ENCODE measurements at places on chromosomes 16 and 17.
A peak's percentile ranks its signal among the peaks of the same experiment; 100 is the strongest.

DNA sequence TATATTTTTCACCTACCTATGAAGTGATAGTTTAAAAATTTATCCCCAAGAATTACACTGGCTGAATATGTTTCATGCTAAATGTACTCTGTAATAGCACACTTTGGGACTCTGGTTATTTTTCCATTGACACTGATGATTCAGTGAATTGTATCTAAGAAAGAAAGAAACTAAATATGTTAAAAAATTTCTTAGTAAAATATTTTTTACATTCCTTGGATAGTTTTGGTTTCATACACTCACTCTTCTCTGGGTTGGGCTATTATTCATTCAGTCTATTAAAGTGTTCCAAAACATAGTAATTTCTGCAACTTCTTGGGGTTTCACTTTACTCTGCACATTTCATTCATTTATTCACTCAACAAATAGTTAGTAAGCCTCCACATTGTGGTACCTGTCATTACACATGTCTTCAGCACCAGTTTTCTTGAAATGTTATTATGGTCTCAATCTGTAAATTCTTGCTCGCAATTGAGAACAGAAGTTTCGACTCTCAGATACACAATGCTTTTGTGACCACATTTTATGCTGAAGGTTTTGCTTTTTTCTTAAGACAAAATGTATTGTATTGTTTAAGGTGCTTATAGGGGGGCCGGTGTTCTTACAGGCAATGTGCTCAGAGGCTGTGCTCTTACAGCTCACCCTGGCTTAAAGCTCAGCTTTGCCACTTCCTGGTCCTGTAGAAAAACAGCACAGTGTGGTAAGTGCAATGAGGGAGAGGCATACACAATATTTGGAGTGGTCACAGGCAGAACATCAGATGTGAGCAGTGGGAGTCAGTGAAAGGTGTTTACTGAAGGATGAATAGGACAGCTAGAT, 17.4 kb downstream of the CNTNAP4 start:
- no peak for DNase-seq

- no peak for DNase-seq
These were observed 44.9 kb downstream of the TBX4 start for GRCh38 chr17:61496957-61497653.

DNA sequence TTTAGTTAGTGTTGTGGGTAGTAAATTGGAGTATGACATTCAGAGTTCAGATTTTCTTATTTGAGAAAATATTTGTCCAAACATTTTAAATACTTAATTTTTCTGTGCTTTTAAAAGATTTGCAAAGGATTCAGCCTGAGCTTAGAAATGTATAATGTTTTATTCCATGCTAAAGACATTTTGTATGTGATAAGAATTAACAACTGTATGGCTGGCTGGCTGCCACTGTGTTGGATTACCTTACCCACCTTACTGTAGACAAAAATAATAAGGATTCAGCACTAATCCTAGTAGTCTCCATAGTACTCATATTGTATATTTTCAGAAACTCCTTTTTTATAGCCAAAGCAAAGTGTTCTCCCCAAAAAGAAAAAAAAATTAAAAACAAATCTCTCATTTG, 74.8 kb downstream of the TANC2 start:
- DNase-seq = no peak

GRCh38 chr17:74921026-74921681, 1.9 kb downstream of the USH1G start:
- no peak for DNase-seq

DNA sequence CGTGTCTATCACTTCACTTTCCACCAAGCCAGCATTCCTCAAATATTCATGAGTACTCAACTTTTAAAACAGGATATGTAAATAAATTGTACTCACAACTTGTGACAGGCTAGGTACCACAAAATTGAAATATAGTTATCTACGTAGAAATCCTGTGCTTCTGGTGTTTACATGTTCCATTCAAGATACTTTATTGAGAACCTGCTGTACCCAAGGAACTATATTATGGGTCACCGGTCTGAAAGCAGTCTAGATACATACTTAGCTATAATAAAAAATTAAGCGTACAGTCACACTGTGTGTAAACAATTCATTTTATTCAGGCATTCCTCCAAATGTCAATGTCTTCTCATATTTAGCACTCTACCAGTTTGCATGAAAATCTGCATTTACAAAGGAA, 482.2 kb upstream of the SOX9 start:
- DNase-seq = no peak

GRCh38 chr17:63647065-63647725, 25.0 kb downstream of the MAP3K3 start:
- no peak for DNase-seq

DNA sequence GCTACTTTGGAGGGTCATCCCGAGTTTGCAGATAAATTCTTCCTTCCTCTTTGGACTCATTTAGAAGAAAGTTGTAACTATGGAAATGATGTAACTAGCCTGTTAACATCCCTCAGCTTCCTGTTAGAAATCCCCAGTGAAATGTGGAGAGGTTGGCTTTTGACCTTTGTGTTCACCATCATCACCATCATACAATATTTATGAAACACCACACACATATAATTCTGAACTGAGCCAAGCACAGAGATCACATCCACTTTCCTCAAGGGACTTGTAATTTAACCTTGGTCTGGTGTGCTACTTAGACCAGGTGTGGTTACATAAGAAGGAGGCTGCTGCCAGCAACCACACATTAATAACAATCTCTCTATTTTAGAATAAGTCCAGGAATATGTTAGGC, 2.5 kb downstream of the CAPNS2 start:
- peak; percentile 18 for DNase-seq

- no peak for DNase-seq
These were observed 234.7 kb upstream of the IRX3 start for GRCh38 chr16:54521327-54521726.

DNA sequence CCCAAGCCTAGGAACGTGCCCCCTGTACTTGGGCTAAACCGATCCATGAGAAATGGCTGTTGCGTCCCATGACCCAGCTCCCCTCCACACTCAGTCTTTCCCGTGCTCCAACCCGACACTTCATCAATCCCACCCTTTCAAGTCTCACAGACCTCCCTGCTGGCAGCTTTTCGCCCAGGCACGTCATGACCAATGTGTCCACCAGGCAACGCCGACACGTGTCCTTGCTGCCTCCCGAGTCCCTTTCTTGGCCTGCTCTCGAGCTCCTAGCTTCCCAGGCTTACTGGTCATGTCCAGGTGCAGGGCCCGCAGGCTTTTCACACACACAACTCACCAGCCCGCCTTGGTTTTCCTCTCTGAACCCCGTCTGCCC, 12.2 kb downstream of the MNT start:
- DNase-seq = no peak

DNA sequence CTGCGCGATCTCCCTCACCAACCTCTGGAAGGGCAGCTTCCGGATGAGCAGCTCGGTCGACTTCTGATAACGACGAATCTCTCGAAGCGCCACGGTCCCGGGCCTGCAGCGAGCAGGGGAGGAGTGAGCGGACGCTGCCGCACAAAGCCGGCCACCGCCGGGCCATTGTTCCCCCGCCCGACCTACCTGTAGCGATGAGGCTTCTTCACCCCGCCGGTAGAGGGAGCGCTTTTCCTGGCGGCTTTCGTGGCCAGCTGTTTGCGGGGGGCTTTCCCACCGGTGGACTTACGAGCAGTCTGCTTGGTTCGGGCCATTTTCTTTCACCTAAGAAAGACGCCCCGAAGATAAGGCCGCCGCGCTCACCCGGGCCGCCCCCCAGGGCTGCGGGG, 5.8 kb upstream of the UNK start:
- no peak for DNase-seq

DNA sequence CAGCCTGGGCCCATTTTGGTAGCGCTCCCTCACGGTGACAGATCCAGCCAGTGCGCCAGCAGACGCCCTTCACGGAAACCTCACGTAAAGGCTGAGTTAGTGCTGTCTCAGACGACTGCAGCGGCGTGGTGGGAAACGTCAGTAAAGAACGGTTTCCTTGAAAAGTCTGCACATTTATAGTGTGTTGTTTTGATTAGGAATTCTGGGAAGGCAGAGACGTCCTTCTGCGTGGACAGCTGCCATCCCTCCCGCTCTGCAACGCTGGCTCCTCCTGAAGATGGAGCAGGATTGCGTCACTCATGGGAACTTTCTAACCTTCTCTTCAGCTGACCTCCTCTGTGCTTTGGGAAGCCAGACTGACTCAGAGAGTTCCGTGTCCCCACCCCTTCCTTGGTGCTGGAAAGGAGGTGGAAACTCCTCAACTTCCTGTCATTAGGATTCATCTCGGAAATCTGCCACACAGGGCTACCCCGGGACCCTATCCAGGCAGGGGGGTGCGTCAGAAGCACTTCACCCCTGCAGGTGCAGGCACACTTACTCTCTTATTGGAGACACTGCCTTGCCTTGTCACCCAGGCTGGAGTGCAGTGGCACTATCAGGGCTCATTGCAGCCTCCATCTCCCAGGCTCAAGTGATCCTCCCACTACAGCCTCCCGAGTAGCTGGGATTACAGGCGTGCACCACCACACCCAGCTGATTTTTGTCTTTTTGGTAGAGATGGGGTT, 24.3 kb upstream of the CRISPLD2 start:
- peak; percentile 94 for DNase-seq

GRCh38 chr17:16428098-16428882, 12.9 kb downstream of the TRPV2 start:
- peak; percentile 42 for DNase-seq

GRCh38 chr16:58814348-58814801, 80.3 kb upstream of the GOT2 start:
- DNase-seq = peak; percentile 33

DNA sequence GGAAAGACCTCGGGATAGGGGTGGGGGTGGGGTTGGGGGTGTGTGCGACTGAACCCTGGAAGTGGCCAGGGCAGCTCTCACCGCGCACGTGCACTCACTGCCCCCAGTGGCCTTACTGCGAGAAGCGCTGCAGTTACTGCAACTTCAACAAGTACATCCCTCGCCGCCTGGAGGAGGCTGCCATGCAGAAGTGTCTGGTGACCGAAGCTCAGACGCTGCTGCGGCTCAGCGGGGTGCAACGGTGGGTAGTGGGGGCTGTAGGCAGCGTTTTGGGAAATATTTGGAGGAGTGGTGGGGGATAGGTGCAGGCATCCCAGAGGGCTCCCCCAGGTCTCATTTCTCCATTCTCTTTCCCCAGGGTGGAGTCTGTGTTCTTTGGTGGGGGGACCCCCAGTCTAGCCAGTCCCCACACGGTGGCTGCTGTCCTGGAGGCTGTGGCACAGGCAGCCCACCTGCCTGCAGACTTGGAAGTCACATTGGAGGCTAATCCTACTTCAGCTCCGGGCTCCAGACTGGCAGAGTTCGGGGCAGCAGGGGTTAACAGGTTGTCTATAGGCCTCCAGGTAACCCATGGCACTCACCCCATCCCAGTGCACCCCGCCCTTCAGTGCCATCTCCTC, 972 bp downstream of the RSAD1 start:
- peak; percentile 76 for DNase-seq

- no peak for DNase-seq
These were observed 3.4 kb downstream of the NOXO1 start for GRCh38 chr16:1977875-1978268.

DNA sequence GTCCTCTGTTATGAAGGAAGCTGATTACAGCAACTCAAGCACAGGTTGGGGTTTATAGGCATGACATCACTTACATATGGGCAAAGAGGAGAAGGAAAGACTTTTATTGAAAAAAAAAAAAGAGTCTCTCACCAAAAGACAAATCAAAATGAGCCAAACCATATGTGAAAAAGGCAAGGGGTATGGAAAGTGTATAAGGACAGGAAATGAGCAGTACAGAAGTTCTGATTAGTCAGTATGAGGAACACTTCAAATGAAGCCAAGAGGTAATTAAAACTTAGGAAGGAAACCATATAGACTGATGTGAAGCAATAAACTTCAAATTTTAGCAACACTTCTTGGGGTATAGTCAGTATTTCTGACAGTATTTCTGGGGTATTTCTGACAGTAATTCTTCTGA, 1372.6 kb downstream of the CDH11 start:
- no peak for DNase-seq

GRCh38 chr16:4648917-4649316, 24.3 kb downstream of the MGRN1 start:
- no peak for DNase-seq

GRCh38 chr16:66621973-66622372, 17.5 kb downstream of the CMTM3 start:
- no peak for DNase-seq

GRCh38 chr17:2087597-2088211, 32.8 kb downstream of the HIC1 start:
- no peak for DNase-seq

DNA sequence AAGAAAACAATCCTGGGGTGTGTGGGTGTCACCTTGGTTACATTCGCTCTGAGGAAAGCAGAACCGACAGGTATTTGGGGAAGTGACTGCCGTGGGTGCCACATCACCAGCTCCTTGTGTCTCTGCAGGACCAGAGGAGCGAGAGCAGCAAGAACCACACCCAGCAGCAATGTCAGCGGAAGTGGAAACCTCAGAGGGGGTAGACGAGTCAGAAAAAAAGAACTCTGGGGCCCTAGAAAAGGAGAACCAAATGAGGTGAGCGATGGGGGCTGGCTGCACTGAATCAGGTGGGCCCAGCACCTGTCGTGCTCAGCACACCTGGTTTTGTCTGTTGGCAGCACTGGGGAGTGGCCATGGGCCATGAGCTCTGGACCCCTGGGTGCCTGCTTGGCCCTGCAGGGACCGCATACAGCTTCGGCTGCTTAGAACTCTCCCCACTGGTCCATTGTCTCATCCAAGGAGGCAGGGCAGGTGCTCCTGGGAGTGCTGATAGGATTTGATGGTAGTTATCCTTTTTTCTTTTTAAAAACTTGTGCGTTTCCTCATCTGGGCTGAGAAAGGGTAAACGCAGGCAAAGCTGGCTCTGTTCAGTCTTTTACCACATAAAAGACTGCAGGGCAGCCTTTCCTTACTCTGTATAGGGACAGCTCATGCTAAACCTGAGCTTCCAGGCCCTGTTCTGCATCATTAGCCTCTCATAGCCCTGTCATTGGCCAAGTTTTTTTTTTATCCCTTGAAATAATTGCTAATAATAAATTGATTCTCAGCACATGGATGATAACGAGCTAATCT, 29.4 kb downstream of the HMOX2 start:
- no peak for DNase-seq

GRCh38 chr16:89217388-89218191, at the start of gene ZNF778:
ZNF778 (plus strand) TSS chr16:89217703; CDS start chr16:89221128, 3,425 bp downstream.
- DNase-seq = peak; percentile 78

- DNase-seq = no peak
These were observed 35.8 kb downstream of the CPPED1 start for GRCh38 chr16:12767897-12768296.

- no peak for DNase-seq
These were observed 40.8 kb downstream of the CYB5B start for GRCh38 chr16:69465083-69465721.

- no peak for DNase-seq
These were observed 141.1 kb downstream of the CCDC182 start for GRCh38 chr17:57603978-57604377.

All from fibroblast of gingiva (primary cell).